Body of pancreas (tissue), 4 donors: ENCODE measurements at places on chromosomes 1 and 21.

- no peak for DNase-seq
These were observed 5.2 kb downstream of the SNAP47 start for GRCh38 chr1:227740401-227740960.

DNA sequence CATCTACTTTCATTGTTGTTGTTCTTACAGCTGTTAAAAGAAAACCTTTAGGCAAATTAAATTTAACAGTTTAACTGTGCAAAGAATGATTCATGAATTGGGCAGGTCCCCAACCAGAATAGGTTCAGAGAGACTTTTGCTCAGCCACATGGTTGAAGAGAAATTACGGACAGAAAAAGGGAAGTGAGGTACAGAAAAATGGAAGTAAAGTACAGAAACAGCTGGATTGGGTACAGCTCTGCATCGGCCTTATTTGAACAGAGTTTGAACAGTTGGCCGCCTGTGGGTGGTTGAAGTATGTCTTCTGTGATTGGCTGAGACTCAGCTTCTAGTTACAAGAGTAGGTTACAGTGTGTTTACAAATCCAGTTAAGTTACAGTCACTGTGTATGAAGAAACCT, 210.1 kb downstream of the FGGY start:
- DNase-seq, result peak; percentile 71

GRCh38 chr1:33267468-33268205, 11.3 kb downstream of the ZNF362 start:
- no peak for DNase-seq

DNA sequence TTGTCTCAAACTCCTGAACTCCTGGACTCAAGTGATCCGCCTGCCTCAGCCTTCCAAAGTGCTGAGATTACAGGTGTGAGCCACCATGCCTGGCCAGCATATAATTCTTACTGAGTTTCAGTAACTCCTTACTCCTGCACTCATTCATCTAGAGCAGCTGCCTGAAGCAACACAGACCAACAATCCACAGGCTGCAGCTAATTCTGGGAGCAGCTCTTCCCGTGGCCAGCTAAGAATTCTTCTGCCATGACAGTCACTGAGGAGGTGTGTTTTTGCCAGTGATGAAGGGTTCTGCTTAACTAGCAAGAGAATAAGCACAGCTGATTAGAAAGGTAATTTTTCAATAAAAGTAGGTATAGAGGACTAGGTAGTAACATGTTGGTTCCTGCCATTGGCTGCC, 5.4 kb downstream of the VTCN1 start:
- DNase-seq, result no peak

DNA sequence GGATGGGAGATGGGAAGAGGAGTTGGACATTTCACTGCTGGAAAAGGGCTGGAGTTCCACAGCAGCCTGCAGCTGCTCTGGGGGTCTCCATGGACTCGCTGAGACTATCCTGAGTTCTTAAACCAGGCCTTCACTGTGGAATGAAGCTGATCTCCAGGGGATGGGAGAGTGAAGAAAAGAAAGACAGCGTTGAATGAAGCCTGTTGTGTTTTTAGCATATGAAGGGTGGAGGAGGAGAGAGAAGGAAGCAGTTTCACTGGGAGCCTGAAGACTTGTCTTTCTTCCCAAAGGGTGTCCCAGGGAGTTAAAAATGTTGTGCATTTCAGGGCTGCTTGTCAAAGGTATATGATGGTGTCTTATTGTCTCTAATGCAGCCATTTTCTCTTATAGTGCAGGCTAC, 9.2 kb downstream of the ROR1 start:
- DNase-seq, result no peak

DNA sequence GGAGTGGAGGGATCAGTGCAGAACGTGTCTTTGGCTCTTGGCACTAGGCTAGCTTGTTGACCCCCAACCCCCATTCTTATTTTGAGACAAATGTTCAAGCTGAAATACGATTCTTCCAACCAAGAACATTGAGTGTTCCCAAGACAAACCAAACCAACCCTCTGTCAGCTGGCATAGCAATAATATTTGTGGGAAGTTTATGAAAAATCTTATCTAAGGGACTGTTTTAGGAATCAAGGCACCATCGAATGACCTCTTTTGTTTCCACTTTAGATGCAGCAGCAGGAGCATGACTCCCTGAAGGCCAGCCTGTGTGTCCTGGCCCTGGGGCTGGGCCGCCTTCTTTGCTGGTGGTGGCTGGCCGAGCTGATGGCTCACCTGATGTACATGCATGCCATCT, 89.2 kb downstream of the HHAT start:
- DNase-seq, result no peak

DNA sequence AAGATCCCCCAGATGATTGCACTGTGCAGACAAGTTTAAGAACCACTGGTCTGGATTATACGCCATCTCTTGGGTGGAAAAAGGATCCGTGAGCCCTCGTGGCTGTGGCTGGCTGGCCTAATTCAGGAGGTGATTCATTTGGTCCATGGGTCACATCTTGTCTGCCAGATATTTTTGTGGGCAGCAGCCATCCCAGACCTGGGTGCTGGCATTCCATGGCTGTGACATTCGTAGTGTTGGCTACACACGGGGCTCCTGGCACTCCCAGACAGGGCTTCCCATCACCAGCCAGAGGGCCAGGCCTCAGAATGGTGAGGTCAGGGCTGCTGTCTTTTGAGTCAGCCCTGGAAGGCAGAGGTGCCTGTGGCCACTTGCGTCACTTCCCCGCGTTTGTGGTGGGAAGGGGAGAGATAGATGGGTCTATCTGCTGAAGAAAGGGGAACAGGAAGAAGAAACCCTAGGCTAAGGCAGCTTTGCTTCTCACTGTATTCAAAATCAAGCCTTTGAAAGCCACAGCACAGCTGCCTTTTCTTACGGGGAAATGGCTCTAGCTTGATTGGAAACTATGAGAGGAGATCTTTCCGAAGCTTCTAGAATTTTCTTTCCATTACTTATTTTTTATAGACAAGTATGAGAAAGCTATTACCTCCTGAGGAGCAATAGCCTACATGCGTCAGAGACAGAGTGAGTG, 32.4 kb downstream of the EIF2D start:
- peak; percentile 84 for DNase-seq

DNA sequence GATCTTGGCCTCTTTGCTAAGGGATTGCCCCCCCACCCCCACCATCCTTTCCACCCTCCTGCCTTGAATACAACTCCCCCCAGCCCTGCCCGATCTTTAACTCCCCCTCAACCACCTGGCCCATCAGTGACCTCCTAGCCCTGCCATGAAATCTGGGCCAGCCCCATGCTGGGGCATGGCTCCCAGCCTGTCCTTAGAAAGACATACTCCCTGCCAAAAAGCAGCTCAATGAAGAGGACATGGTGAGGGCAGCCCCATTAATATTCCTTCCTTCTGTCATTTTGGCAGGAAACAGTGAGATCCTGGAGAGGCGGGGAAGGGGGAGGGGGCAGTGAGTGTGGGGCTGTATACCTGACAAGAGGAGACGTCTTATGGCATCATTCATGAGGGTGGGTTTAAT, 66.8 kb upstream of the DISP3 start:
- DNase-seq, result no peak

DNA sequence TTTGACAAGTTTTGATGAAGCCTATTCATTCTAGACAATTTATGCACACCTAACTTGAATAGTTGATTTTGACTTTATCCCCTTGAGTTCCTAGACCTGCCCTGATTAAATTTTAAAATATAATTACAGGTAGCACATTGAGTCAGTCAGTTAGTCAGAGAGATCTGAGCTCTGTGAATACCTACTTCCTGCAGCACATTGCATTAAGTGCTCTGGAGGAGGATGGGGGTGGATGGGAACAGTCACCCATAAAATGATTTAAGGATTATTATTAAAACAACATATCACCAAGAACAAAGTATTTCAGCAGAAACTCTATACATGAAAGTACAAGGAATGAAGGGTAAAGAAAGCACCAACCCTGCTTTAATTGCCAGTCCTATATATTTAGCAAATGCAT, 11.8 kb upstream of the RPF1 start:
- DNase-seq, result no peak

GRCh38 chr1:13951793-13952751, 252.1 kb downstream of the PRDM2 start:
- no peak for DNase-seq

DNA sequence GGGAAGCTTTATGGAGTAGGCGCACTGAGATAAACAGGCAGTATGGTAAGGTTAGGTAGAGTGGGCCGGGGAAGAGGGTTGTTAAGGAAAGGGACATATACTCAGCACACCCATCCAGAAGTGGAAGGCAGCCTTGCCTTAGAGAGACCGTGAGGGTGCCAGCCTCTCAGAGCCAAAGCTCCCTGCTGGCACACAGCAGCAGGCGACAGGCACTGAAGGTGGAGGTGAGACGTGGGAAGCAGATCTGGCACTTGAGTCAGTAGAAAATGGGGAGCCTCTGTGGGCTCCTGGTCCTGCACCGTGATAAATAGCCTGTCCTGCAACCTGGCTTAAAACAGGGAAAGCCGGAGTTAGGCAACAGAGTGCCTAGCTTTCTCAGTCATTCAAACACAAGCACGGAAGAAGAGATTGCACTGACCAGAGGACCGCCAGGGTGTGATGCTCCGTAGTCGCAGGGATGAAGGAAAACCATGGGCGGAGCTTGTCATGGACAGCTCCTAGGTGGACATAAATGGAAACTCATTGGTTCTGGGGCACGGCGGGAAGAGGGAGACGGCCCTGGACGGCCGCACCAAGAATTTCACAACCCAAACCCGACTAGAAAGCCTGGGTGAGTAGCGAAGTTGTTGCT, 15.5 kb downstream of the KCNK1 start:
- no peak for DNase-seq

DNA sequence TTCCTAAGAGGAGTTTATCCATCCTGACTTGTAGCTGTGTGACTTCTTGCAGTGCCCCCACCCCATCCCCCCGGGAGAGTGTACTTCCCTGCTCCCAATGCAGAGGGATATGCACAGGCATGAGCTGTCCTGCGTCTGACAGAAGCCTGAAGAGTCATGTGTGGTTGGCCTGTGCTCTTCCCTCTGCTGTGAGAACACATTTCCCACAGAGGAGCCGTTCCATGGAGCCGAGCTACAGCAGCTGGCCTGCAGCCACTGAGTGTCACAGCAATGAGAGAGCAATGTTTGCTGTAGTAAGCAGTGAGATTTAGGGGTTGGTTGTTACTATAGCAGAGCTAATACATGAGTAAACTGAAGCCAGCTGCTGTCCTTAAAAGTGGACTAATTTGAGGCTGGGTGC, 22.0 kb downstream of the PARS2 start:
- DNase-seq, result no peak

- no peak for DNase-seq
These were observed 41.6 kb upstream of the PPIAL4F start for GRCh38 chr1:144551107-144551542.

DNA sequence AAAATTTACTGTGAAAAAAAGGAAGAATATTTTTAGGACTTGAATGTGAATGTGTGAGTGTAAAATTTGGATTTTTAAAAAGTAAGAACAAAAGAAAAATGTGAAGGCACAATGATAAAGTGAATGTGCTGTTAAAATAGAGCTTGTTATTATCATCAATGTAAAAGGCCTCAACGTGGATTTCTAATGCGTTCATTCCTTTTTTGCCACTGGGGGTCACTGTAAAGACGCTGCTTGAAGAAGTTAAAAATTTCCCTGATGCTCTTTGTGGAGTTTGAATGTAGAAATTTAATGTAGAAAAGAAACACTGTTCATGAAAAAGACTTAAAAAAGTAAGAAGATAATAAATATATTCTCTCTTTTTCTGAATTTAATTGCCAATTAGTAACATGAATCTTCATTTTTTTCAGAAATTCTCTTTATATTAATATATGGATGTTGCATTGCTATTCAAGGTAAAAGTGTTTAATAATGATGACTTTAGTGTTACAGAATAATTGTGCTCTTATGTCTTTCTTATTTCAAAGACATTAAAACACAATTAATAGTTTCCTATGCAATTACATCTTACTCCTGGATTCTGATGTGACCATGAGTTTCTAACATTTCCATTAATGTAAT, 161.5 kb downstream of the DNM3 start:
- peak; percentile 14 for DNase-seq

GRCh38 chr1:206925106-206925736, 3.5 kb upstream of the FCMR start:
- DNase-seq, result peak; percentile 29

DNA sequence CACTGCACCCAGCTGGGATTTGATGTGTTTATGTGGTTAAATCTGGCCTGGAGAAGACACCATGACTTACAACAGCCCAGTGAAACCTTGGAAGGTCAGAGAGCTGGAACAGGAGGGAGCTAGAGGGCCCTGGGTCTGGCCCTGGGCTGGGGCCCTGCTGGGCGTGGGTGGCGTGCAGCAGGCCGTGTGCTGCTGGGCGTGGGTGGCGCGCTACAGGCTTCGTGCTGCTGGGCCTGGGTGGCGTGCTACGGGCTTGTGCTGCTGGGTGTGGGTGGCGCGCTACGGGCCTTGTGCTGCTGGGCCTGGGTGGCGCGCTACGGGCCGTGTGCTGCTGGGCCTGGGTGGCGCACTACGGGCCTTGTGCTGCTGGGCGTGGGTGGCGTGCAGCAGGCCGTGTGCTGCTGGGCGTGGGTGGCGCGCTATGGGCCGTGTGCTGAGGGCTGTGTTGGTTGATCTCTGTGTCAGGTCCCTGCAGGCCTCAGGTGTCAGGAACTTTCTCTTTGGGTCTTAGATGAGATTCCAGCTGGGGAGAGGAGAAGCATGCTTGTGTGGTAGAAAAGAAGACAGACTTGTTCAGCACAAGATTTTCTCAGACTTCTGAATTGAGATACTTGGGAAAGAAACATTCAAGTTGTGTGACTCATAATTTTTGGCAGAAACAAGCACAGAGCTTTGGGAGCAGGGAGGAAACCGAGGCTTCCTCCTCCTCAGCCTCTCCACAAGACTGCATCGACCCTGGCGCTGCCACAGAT, 66.0 kb downstream of the COL18A1 start:
- DNase-seq, result no peak

- no peak for DNase-seq
These were observed 19.2 kb downstream of the WDTC1 start for GRCh38 chr1:27253596-27253995.

DNA sequence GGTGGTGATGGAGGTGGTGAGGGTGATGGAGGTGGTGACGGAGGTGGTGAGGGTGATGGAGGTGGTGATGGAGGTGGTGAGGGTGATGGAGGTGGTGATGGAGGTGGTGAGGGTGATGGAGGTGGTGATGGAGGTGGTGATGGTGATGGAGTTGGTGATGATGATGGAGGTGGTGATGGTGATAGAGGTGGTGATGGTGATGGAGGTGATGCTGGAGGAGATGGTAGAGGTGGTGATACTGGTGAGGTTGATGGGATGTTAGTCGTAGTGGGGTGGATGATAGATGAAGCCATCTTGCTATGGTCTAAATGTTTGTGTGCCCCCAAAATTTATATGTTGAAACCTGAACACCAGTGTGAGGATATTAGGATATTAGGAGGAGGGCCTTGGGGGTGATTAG, 25.3 kb upstream of the IFNLR1 start:
- DNase-seq, result no peak

GRCh38 chr1:58487002-58487401, 59.5 kb downstream of the OMA1 start:
- no peak for DNase-seq
